ENCODE measurements at places on chromosomes 6 and 20.

GRCh38 chr6:1470040-1470439 is 80.7 kb downstream of the FOXF2 start:
- no peak overlapping the region for H3K27ac ChIP-seq
- H3K36me3 ChIP-seq = no peaks in the 10 kb centered on the region
- no peak overlapping the region for H3K4me3 ChIP-seq
- DNase-seq = no peak

DNA sequence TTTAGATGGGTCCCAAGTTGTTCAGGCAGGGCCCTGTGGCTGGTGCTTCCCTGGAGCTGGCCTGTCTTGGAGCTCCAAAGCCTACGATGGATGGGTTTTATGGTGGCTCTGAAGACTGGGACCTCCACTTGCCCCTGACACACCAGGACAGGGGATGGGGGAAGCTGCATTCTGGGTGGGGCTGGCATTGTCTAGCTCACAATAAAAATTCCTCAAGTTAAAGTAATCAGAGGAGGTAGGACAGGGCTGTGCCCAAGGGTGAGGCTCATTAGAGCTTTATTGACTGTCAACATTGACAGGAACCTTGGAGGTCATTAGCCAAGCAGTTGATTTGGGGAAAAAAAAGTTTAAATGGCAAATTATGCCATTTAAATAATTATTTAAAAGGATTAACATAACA is 35.7 kb downstream of the TFAP2C start:
- no peak for DNase-seq
- no peak overlapping the region for H3K27ac ChIP-seq
- H3K36me3 ChIP-seq = no peaks in the 10 kb centered on the region
- peaks cover 11% of the 10 kb centered on the region for H3K27me3 ChIP-seq

GRCh38 chr6:136411025-136411325 is 121.3 kb upstream of the BCLAF1 start:
- H3K4me1 ChIP-seq = peaks cover 13% of the 10 kb centered on the region
- no peak overlapping the region for H3K27ac ChIP-seq
- H3K36me3 ChIP-seq = no peaks in the 10 kb centered on the region
- no peak for DNase-seq
- no peaks in the 10 kb centered on the region for H3K27me3 ChIP-seq
- H3K4me3 ChIP-seq = no peak overlapping the region

GRCh38 chr20:23622839-23623343 is 14.9 kb downstream of the CST3 start:
- peak; percentile 55 for DNase-seq
- H3K4me3 ChIP-seq = no peak overlapping the region
- H3K4me1 ChIP-seq = no peaks in the 10 kb centered on the region
- H3K36me3 ChIP-seq = no peaks in the 10 kb centered on the region
- H3K27me3 ChIP-seq = no peaks in the 10 kb centered on the region
- H3K27ac ChIP-seq = no peak overlapping the region

GRCh38 chr6:21332077-21332476 is 261.5 kb upstream of the SOX4 start:
- H3K27me3 ChIP-seq = no peaks in the 10 kb centered on the region
- H3K4me3 ChIP-seq = no peak overlapping the region
- DNase-seq = no peak
